ENCODE measurements at places on chromosomes 7 and 10.

GRCh38 chr10:128792426-128793140 is 666.4 kb upstream of the MKI67 start:
- DNase-seq: no peak

GRCh38 chr10:132475086-132475485 is 62.5 kb upstream of the INPP5A start:
- DNase-seq: no peak

DNA sequence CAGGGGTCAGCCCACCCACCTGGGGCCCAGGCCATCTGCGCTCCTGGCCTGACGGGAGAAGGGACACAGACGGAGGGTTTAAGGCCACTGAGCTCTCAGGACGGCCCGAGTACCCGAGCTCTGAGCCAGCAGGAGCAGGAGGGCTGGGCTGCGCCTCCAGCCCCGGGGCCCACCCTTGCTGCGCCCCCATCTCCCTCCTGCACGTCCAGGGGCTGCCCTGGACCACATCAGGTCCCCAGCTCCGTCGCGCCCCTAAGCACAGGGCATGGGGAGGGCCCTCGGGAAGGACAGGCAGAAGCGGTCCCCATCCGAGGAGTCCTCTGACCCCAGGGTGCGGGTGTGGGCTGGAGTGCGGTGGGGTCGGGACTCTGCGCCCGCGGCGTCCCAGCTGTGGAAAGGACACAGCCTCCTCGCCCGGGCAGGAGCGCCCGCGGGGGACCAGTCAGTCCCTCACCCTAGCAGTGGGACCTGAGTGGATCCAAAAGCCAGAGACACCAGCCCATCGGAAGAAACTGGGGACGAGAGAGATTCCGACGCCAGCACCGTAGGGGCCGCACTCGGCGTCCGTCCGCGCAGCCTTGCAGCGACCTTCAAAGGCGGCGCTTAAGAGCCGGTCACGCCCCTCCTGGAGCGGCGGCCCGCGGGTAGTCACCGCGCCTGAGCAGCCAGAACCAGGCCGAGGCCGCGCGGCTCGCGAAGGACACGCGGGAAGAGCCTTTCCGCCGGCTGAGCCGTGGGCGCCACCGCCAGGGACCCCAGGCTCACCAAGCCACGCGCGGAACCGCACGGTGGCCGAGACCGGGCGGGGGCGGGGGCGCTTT is 15.9 kb downstream of the CAMK2B start:
- no peak for DNase-seq

DNA sequence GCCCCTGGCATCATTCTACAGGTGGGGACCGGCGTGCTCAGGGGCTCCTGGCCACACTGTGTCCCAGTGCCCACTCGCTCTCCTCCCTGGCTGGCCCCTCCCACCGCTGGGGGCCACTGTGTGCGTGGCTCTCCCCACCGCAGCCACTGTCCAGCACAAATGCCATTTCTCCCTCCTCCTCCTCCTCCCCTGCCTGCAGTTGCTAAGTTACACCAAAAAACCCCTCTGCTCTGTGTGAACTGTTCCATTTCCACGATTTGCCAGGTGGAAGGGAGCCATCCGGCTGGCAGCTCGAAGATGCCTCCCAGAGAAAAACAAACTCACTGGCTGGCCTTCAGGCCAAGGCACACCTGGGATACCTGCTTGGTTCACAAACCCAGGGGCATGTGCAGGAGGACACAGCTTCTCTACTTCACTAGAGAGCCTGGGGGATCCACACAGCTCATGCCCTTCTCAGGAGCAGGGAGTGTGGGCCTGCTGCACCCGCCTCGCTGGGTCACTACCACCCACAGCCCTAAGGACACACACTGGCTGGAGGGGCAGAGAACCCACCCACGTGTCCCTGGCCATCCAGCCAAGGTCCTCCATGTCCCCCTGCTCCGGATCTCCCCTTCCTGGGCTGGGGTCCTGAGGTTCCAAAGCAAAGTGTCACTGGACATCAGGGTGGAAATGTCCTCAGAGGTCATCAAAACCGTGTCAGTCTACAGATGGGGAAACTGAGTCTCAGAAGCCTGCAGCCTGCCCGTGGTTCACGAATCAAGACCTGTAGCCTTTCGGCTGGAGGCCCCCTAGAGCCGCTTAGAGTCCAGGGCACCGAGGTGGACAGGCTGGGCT is 1.7 kb downstream of the RASGEF1A start:
- DNase-seq: no peak

DNA sequence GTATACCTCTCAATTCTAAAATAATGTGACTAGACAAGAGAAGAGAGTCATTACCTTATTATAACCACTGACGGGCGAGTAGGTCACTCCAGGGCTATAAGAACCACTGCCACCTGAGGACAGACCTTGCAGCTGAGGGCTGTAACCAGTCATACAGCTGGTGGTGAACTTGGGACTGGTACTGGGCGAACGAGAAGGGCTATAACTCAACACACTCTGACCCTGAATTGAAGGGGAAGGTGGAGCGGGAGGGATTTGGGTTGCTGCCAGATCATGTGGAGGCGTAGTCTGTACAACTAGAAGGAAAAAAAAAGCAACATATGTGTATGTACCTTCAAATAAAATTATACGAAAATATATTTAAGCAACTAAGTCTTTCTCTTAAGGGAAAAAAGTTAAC is 3.4 kb downstream of the TMEM209 start:
- no peak for DNase-seq
